ENCODE measurements at places on chromosomes 16 and 17. TPM values are rescaled to one million over a fixed set of nuclear protein-coding genes. Genes with fewer than 3 reads are reported as not detected.

DNA sequence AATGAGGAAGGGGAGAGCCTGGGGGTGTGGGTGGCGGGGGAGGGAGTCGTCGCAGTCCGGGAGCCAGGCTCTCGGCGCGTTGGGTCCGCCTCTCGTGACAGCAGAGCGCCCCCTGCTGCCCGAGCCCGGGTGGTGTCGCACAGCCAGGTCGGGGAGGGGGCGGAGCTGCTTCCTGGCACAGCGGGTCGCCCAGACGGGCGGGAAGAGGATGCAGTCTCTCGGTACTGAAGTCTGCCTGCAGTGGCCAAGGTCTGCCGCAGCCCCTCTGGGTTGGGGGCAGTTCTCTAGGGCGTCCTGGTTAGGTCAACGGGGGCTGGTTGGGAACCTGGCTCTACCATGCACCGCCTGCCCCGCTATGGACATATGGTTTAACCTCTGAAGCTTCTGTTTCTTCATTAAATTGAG, 38.2 kb upstream of the CCDC182 start:
- peak; percentile 71 for DNase-seq

GRCh38 chr16:90012991-90013745, 6.1 kb downstream of the DBNDD1 start:
- no peak for DNase-seq

- no peak for DNase-seq
Measured at GRCh38 chr16:79576602-79577001, 23.9 kb downstream of the MAF start.

- peak; percentile 7 for DNase-seq
Measured at GRCh38 chr17:54967621-54968261, 713 bp downstream of the COX11 start.

DNA sequence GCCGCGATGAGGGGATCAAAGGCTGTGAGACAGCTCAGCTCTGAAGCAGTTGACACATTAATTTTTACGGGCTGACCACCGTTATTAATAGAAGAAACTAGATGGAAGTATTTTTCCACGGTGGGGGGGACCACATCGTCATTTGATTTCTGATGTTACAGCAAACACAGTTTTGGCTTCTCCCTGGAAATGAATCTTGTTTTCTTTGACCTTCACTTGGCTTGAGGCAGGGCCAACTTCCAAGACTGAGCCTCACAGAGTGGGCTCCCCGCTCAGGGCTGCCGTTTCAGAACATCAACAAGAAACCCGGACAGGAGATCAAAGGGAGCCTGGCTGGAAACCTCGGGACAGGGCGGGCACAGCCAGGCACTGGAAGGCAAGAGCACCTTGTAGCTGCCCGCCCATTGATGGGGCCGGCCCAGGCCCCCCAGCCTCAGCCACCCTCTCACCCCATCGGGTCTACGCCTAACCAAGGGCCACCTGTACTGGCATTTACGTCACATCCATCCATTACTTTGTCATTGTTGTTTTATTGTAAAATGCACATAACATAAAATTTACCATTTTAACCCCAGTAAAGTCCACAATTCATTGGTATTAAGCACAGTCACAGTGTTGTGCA, 124.6 kb downstream of the C16orf95 start:
- no peak for DNase-seq

DNA sequence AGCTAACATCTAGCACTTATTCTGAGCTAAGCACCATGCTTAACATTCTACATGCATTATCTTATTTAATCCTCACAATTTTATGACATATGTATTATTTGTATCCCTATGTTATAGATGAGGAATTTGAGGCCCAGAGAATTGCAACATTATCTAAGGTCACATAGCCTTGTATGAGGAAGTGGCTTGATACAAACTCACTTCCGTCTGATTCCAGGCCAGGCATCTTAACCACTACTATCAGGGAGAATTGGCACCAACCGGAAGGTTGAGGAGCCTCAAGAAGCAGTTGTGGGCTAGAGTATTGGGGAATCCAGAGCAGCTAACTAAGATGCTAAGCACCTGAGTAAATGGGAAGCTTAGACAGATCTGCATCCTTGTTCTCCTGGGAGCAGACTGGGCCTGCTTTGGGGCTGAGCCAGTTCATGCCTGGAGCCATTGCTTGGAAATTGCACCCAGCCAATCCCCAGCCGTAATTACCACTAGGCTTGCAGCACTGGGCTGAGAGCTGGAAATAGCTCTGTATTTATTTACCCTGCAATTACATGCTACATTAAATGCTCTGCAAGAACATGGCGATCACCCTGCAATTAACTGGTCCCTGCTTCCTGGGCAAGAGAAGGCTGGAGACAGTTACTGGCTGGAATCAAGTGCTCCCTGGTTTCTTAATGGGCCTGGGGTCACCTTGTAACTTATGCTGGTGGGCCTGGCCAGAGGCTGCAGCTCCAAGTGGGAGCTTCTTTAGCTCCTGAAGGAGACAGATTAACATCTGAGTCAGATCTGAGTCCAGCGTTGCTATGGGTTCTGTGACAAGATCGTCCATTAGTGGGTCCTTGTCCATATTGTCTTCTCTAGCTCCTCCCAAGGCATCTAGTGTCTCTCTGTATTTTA, 273.1 kb upstream of the CCL2 start:
- peak; percentile 54 for DNase-seq

DNA sequence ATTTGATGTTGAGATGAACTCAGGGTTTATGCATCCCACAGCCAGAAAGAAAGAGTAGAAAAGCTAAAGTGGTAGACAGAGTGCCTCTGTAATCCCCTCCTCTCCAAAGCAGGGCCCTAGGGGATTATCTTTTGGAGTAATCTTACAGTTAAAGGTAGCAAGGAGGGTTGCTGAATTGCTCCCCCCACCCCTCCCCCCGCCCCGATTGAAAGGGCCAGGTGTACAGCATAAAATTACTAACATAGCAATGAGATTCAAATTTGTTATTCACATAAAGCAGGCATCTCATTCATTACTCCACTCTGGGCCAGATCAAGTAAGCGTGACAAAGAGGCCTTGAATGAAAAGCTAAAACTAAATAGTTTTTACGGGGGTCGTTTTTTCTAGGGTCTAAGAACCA, 72.7 kb downstream of the STH start:
- no peak for DNase-seq

GRCh38 chr16:68902003-68902968, 59.0 kb downstream of the TANGO6 start:
- peak; percentile 46 for DNase-seq

GRCh38 chr17:4956493-4957061, 5.7 kb downstream of the ENO3 start:
- no peak for DNase-seq

DNA sequence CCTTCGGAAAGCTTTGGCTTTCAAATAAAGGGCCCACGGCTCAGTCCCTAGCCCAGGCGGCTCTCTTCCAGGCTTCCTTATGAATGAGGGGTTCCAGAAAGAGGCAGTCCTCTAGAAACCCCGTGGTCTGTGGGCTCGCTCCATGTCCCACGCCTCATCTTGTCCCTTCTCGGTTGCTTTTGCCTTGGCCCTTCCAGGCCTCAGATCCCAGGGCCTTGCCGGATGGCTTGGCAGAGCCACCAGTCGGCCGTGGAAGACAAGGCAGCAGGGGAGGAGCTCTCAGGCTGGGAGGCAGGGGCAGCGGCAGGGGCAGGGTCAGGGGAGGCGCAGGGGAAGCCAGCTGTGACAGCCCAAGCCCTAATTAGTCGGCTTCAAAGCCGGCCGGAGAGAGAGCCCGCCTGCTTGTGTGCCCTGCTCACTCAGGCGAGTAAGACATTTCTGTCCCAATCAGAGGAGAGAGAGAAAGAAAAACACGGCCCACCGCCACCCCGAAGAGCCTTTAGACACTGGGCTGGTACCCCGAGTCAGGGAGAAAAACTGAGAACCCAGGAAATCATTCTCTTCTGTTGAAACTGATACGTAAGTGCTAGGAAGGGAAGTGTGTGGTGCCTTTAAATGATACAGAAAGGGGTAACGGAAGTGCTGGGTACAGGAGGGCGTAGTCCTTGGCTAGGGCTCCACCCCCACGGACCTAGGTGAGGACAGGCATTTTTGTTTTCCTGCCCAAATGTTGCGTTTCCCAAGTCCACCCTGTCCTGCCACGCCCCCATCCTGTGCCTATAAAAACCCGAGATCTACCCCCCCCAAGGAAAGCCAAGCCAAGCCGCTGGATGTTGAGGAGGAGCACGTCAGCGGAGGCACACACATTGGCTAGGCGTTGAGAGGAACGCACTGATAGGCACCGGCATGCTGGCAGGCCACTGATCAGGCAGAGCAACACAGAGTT, 27.8 kb upstream of the MEIOC start:
- DNase-seq = peak; percentile 22

RNF157 gene
- total RNA-seq = 7.3 TPM

C16orf54 gene
- 0.11 TPM for total RNA-seq

AXIN2 gene
- total RNA-seq = 2.7 TPM
